ENCODE measurements at places on chromosomes 13 and 19. TPM values are rescaled to one million over a fixed set of nuclear protein-coding genes. Genes with fewer than 3 reads are reported as not detected.

Gene ZNF155
- 8.5 TPM for polyA plus RNA-seq

- DNase-seq, result no peak
Observed at GRCh38 chr19:14146789-14147216, 10.4 kb upstream of the ASF1B start.

GRCh38 chr19:48633148-48634035 lies 3.8 kb downstream of the DBP start:
- peak; percentile 50 for DNase-seq

- DNase-seq, result peak; percentile 29
Observed at GRCh38 chr19:31715249-31715945, 366.2 kb upstream of the TSHZ3 start.

GRCh38 chr19:8902520-8902919 lies 70.3 kb downstream of the MBD3L1 start:
- no peak for DNase-seq

DNA sequence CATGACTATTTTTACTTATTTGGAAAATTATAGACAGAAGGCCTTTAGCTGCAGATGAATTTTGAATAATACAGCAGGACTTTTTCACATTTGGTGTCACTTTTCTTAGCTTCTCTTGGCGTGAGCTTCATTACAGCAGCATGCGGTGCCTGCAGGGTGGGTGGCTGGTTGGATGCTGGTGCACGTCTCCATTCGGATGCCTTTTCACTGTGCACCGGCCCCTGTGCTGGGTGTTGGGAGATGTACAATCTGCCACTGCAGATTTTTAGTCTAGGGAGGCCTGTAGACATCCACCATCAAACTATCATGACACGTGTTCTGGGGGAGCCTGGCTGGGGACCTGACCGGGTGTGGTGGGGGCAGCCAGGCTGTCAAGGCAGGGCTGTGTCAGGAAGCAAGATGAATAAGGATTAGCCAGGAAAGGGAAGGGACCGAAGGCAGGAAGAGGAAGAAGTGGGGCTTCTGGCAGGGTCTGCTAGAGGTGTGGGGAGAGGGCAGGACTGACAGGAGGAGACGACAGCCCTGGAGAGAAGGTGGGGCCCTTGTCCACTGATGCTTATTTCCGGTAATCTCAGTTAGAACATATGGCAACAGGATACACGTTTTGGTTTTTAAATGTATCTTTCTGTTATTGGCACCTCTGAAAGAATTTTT lies 88.8 kb downstream of the ARHGEF7 start:
- no peak for DNase-seq

DNA sequence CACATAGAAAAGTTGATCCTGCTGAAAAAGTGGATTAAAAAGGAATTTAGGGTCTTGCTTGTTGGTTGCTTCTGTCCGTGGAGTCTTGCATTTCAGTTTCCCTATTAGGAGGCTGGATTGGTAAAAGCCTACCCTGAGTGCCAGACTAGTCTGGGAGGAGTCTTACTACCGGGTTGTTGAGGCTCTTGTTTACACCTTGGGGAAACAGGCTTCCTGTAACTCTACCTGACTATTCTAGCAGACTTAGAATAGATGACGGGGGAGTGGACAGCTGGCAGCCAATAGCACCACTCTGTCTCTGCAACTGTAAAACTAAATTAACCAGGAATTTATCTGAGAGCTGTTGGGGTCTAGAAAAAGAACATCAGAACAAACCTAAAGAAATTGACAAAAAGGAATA lies 11.3 kb upstream of the MPHOSPH8 start:
- no peak for DNase-seq

Gene C19orf67
- not detected for polyA plus RNA-seq
